ENCODE measurements at places on chromosomes 16 and 17. TPM values are rescaled to one million over a fixed set of nuclear protein-coding genes. Genes with fewer than 3 reads are reported as not detected.

Gene GDPD1
- total RNA-seq: 3.4 TPM

Gene NATD1
- total RNA-seq: 2.1 TPM

Gene CCNF
- 9.6 TPM for total RNA-seq

Gene TNRC6A
- total RNA-seq: 72.8 TPM

Gene PRSS27
- total RNA-seq: 0.85 TPM

GRCh38 chr16:80045861-80046260 lies 445.3 kb upstream of the MAF start:
- DNase-seq: no peak

DNA sequence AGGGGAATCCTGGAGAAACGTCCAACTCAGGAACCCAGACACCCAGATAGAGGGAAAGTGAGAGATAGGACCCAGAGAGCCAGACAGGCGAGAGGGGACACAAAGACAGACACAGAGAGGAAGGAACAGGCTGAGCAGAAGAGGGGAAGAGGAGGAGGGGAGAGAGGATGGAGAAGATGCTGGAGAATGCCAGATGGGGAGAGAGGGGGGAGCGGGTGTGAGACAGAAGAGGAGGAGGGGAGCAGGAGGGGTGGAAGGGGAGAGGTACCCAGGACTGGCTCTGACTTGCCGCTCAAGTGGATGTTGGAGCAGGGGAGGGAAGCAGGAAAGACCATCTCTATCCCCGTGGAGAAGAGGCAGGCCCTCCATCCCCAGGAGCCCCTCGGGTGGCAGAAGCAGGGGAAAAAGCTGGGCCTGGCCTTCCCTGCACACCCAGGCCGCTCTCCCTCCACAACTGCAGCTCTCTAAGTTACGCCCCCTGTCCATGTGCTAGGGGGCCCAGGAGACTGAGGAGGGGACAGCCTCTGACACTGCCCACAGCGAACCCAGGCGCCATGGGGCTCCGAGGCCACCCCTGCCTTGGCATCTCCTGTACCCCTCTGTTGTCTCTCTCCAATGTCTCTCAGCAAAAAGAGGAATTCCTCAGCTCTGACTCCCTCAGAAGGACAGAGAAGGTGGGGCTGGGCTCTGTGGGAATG lies 4.8 kb downstream of the PPP1R9B start:
- no peak for DNase-seq

DNA sequence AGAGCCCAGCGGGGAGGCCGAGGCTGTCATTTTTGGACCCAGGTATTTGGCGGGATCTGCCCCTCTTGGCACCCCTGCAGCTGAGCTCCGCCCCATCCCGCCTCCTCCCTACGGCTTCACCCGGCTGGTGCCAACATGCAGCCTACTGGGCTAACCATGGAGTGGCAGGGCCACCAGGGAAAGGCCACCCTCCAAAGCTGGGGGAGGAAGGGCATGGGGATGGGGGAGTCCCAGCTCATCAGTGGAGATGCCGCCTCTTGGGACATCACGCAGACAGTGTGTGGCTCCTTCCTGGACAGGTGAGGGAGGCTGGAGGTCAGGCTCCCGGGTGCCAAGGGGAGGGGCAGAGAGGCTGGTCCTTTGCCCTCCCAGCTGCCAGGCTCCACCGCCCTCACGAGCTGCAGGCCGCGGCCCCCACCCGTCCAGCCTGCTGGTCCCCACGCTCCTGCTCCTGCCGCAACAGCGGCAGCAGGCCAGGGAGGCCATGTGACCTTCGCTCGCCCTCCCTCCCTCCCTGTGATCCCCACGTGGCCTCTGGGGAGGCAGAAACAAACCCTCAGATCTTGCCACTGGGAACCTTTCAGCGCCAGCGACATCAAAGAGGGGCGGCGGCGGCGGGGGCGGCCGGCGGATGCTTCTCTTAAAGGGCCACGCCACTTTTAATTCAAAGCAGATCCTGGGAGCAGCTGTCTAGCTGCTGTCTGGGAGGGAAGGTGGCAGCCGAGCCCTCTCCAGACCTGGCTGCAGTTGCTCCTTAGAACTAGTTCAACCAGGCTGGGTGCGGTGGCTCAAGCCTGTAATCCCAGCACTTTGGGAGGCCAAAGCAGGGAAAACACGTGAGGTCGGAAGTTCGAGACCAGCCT lies 6.8 kb upstream of the NOTUM start:
- DNase-seq: no peak

- DNase-seq: no peak
Observed at GRCh38 chr17:40108970-40109824, 8.8 kb upstream of the NR1D1 start.

GRCh38 chr17:47980541-47980940 lies 9.6 kb downstream of the CDK5RAP3 start:
- DNase-seq: no peak

DNA sequence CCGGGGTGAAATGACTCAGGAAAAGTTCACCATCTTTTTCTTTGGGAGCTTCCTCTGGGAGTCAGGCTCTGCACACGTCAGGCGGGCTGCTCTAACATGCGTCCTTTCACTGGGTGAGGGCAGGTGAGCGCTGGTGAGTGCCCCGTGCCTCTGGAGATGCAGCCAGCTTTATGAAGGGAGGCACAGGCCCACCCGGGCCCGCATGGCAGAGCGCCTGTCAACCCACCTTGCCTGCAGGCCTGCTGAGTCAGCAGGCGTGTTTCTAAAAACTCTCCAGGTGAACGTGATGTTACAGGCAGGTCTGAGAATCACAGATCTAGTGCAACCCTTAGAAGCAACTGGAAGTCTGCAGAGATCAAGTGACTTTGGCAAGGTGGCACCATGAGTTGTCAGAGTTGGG lies 18.4 kb downstream of the MAP1LC3B start:
- DNase-seq: no peak

DNA sequence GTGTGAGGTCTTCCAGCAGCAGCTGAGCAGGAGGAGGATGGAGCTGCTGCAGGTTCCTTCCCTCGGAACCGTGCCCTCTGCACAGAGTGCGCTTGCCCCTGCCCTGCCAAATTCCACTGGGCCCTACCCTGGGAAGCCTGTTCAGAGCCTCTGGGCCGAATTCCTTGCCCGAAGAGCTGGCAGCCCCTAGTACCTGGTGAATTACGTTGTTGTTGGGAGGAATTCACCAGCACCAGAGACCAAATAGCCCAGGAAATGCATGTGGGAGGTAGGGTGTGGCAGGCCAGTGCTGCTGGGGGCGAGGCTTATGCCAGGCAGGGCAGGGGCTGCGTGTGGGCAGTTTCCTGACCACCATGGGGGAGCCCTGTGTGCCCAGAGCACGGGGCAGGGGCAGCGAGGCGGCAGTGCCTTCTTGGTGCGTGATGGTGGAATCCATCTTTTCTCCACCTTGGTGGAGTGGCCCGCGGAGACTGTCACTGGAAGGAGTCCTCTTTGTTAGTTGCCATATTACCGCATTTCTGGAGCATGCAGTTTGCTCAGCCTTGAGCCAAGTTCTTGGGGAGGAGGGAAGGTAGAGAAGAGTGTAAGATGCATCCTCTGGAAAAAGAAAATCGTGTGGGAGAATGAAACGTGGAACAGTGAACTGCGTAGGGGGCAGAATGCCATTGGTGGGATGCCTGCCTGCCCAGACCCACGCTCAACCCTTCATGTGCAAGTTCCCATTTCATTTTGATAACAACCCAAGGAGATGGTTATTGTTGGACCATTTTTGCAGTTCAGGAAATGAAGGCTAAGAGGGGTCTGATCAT lies 2.3 kb downstream of the MRC2 start:
- DNase-seq: no peak

GRCh38 chr16:14071576-14072271 lies 605 bp downstream of the MRTFB start:
- DNase-seq: no peak

GRCh38 chr17:56809106-56809819 lies 24.5 kb downstream of the C17orf67 start:
- no peak for DNase-seq

DNA sequence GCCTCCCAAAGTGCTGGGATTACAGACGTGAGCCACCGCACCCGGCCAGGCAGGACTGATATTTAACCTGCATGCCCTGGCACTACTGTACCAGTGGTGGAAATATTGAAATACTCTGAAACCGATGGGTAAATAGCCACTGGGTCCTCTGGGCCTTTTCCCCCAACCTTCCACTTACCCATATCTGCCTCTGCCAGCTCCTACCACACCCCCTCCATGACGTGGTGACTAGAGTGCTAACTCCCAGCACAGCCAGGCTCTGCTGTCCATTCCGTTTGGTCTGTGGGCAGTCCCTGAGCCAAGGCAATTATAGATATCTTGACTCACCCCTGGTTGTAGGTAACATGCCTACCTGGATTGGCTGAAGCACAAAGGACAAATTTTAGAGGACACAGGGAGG lies 187.8 kb downstream of the PRKCB start:
- no peak for DNase-seq

DNA sequence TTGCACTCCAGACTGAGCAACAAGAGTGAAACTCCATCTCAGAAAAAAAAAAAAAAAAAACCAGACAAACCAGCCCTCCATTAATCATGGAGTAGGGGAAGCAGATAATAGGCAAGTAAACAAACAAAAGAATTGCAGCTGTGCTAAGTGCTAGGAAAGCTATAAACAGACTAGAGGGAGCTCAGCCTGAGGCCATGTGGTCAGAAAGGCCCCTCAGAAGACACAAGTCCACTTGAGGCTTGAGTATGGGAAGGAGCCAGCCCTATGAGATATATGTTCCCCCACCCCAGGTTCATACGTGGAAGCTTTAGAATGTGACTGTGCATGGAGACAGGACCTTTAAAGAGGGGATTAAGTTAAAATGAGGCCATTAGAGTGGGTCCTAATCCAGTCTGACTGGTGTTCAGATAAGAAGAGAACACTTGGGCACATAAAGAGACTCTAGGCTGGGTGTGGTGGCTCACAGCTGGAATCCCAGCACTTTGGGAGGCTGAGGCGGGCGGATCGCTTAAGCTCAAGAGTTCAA lies 132.6 kb upstream of the NOL11 start:
- peak; percentile 17 for DNase-seq

- DNase-seq: no peak
Observed at GRCh38 chr16:85767531-85767930, 16.6 kb upstream of the C16orf74 start.

Data from urinary bladder (tissue), 4 donors.